ENCODE measurements at places on chromosomes 3 and 15.

DNA sequence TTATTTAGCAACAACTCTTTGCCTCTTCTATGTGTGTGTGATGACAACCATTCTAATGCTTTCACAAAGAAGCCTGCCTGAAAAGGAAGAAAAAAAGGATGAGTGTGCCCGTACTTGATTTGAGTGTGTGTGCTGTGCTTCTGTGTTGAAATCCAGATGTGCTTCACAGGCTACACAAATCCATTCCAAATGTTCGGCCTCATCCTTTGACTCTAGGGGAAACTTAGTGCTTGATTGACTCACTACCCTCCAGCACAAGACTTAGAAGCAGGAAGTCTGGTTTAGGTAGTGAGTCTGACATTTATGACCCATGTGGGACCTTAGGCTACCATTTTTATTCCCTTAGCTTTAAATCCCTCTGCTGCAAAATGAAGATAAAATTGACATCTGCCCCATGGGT is 108.8 kb upstream of the PLAAT1 start:
- peak; percentile 69 for DNase-seq

DNA sequence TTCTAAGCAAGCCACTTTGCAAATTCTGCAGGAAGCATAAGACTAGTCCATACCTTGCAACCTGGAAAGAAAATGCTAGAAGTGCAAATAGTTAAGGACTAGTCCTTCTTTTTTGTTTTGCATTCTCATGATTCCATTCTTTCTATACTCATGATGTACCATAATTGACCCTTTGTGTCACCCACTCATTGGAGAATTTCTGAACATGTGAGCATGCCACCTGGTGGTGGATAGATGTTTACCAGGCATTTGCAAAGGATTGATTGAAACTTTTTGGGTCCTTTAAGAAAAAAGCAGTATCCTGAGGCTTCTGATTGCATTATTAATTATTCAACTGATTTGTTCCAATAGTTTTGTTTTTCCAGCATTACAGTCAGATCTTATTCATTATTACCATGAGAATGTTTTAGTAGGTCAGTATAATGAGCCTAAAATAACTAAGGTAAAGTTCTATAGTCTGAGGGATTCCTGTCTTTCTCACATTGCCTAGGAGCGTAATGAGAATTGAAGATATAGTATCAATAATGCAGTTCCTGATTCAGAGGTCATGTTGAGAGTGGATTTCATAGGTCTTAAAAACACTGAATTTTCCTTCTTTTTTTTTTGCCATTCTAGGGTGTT is 20.2 kb upstream of the DIPK2A start:
- DNase-seq: peak; percentile 49

GRCh38 chr3:58793938-58794337 is 127.4 kb upstream of the FAM3D start:
- DNase-seq: no peak

GRCh38 chr3:107347751-107348150 is 29.5 kb upstream of the CCDC54 start:
- no peak for DNase-seq

- DNase-seq: no peak
Observed at GRCh38 chr3:71585131-71585530, 1.6 kb upstream of the FOXP1 start.

- no peak for DNase-seq
Observed at GRCh38 chr3:10289077-10289476, 3.7 kb downstream of the GHRL start.

DNA sequence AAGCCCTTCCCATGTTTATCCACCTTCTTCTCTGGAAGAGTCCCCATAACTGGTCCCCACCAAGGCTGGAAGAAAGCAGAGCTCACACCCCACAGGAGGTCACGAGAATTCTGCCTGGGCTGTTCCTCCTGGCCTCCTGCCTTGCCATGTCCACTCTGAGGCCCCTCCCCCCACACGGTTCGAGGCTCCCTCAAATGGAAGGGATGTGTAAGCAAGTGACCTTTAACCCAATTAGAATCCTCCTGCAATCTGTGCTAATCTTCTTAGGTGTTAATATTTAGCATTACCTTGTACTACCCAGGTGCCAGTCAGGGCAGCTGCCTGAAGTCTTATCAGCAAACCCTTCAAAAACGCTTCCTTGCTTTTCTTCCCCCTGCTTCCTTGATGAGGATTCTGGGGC is 32.4 kb upstream of the DYNC1LI1 start:
- DNase-seq: no peak

- DNase-seq: no peak
Observed at GRCh38 chr3:46383211-46383950, 12.6 kb downstream of the CCR5 start.

GRCh38 chr3:96449346-96449745 is 365.0 kb upstream of the EPHA6 start:
- DNase-seq: no peak

DNA sequence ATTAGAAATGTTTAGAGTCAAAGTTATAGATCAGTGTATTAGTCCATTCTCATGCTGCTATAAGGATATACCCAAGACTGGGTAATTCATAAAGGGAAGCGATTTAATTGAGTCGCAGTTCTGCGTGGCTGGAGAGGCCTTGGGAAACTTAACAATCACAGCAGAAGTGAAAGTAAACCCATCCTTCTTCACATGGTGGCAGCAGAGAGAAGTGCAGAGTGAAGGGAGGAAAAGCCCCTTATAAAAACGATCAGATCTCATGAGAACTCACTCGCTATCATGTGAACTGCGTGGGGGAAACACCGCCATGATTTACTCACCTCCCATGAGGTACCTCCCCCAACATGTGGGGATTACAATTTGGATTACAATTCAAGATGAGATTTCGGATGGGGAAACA is 871.5 kb downstream of the DIPK2A start:
- DNase-seq: no peak

DNA sequence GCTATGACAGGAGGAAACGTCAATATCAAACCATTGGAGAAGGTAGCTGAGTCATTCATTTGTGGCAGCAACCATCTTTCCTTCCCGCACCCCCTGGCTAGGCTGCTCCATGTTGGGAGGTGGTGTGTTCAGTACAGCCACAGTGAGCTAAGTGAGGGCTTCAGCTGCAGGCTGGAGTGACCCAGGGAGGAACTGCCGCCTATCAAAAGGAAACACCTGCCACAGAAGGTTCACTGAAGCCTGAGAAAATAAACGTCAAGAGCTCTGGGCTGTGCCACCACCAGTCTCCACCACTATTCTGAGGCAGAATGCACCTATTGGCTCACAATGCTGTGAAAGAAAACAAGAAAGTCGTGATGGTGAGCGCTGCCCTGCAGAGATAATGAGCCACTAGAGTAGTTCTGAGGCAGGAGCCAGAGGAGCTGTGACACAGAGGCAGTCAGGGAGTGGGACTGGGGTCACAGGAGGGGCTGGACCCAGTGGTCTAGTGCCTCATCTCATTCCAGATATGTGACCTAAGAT is 34.8 kb upstream of the CD47 start:
- no peak for DNase-seq

DNA sequence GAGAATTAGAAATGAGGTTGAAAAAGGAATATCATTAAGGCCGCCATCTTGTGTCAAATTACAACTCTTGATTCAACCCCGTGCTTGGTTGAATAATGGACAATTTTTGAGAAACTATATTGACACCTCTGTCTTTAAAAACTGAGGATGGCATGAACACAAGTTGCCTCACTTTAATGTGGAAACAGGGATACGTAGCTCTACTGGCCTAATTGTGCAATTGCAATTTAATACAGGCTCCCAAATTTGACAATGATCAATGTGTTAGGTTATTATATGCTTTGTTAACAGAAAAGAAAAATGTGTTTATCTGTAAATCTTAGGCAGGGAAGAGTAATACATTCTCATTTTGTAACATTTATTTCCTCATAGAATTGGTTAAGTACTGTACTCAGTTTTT is 77.1 kb upstream of the MCTP2 start:
- DNase-seq: no peak

- DNase-seq: no peak
Observed at GRCh38 chr3:11173828-11174465, 19.7 kb downstream of the HRH1 start.

DNA sequence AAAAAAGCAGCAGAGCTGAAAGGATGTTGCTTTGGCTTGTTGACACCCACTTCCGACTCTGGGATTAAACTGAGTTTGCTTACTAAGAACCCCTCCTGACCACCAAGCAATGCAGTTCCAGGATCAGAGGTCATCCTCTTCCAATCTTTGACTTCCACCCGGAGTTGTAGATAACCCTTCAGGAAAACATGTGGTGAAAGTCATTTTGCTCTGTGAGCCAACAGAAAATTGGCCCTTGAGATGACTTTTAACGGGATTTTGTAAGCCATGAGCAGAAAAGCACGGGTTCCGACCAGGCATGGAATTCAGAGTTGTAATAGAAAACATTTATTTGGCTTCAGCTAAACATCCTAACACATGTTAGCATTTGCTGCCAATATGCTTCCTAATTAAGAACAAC is 171.6 kb upstream of the NR2F2 start:
- DNase-seq: no peak

GRCh38 chr3:52983336-52983807 is 62.5 kb downstream of the SFMBT1 start:
- no peak for DNase-seq

DNA sequence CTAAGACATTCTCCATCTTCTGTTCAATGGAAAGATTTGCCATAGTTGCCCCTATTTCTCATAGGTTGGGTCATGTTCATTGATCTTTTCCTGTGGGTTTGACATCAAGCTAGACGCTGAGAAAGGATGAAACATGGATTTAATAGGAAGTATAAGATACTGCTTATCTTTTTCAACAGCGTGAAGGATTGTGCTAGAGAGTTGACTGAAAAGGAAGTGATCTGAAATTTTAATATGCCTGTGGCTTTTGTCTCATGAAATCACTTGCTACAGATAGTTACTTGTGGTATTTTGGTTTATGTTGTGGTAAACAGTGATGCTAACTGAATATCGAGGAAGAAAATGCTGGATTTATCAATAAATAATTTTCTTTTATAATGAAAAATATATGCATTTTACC is 442.9 kb downstream of the EDEM1 start:
- DNase-seq: no peak

GRCh38 chr15:82047453-82048400 is 1.9 kb upstream of the MEX3B start:
- DNase-seq: peak; percentile 24

DNA sequence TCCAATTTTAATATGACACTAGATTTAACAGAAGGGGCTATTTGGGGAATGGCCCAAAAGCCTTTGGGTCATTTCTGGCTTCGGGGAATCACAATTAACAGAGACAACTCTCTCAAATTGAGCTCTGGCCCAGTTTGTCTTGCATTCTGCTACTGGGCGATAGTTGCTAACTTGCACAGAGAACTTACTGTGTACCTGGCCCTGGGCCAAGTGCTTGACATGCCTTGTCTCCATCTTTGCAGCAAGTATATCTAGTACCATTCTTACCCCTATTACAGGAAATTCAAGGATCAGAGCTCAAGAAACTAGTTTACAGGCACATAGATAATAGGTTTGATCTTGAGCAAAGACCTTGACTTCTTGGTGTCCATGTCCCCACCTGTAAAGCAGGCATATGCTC is 175.7 kb downstream of the TMEM108 start:
- no peak for DNase-seq

DNA sequence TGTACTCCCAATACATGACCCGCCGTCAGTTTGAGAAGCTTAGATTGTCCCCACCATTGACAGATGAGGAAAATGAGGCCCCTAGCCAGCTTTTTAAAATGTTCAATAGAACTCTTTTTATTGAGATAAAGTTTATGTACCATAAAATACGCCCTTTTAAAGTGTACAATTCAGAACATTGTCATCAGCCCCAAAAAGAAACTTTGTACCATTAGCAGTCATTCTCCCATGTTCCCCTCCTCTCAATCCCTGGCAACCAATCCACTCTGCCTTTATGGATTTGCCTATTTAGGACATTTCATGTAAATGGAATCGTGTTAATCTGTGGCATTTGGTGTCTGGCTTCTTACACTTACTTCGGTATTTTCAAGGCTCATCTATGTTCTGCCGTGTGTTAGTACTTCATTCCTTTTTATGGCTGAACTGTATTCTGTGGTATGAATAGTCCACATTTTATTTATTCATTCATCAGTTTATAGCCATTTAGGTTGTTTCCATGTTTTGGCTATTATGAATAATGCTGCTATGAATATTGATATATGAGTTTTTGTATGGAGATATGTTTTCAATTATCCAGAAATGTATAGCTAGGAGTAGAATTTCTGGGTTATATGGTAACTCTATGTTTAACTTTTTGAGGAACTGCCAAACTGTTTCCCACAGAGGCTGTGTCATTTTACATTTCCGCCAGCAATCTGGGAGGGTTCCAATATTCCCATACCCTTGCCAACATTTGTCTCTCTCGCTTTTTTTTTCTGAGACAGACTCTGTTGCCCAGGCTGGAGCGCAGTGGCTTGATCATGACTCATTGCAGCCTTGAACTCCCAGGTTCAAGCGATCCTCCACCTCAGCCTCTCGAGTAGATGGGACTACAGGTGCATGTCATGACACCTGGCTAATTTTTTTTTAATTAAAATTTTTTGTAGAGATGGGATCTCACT is 15.3 kb upstream of the PTPN23 start:
- DNase-seq: peak; percentile 91

- no peak for DNase-seq
Observed at GRCh38 chr3:102481050-102481449, 46.2 kb downstream of the ZPLD1 start.

GRCh38 chr3:83002869-83003445 is 1241.5 kb upstream of the GBE1 start:
- no peak for DNase-seq

GRCh38 chr3:138187296-138188012 is at the start of gene ARMC8:
Gene ARMC8 (plus strand): TSS chr3:138187301. CDS start chr3:138187555, 254 bp downstream.
- no peak for DNase-seq

GRCh38 chr3:14552041-14552648 is 12.0 kb upstream of the GRIP2 start:
- DNase-seq: no peak

- no peak for DNase-seq
Observed at GRCh38 chr3:11198070-11198469, 43.8 kb downstream of the HRH1 start.

- peak; percentile 80 for DNase-seq
Observed at GRCh38 chr3:16456784-16457415, 56.6 kb downstream of the RFTN1 start.
